Activated CD4-positive, alpha-beta memory T cell treated with anti-CD3 and anti-CD28 coated beads, Interleukin-2, amount 10 ng/mL, durations not matched to agents 7 days and 5 days (primary cell): ENCODE measurements at places on chromosomes 12 and 14.

- DNase-seq: no peak
Measured at GRCh38 chr14:89748004-89748403, 206.5 kb downstream of the EFCAB11 start.

DNA sequence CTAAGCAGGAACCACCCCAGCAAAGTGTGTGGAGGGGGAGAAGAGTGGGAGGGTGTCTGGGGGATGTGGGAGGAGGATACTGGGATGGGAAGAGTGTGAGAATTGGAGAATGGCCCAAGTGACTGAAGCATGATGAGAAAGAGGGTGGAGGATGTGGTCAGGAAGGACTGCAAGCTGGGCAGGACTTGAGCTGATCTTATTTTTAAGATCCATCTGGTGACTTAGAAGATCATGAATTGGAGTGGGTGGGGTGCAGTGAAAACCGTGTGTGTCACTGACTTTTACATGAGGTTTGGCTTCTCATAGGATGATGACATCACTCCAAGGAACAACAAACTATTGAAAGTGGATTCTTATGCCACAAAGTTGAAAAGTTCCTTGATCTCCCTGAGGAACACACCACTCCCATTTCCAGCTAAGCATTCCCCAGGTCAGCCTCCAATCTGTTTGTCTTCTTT lies 287.5 kb downstream of the GALC start:
- no peak for DNase-seq

DNA sequence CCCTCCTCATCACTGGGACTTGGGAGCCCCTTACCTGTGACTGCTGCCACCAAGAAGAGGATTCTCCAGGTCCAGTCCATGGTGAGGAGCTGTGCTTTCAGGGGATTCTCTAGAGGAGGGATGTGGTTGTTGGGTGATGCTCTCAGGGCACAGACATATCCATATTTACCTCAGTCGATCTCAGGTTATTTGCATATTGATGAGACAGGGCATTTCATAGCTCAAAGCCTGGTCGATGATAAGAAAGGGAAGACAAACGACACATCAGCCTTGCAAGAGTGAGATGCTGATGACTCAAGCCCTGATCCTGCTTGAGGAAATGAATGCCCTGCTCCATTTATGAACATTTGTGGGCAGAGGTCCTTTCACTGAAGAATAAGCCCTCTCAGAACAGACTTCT lies 981.0 kb downstream of the TMEM121 start:
- DNase-seq: no peak

DNA sequence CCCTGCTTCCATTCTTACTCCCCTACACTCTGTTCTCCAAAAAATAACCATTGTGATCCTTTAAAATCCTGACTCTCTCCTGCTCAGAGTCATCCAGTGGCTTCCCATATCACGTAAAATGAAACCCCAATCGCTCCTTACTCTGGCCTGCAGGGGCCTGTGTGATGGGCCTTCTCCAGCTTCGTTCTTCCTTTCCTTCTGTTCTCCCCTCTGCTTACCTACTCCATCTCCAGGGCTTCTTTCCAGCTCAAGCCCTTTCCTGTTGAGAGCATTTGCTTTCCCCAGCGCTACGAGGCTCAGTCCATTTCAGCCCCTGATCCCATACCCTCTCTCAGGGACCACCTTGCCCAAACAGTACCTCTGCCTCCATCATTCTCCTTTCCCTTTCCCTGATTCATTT lies 144.4 kb upstream of the ARHGAP5 start:
- no peak for DNase-seq

DNA sequence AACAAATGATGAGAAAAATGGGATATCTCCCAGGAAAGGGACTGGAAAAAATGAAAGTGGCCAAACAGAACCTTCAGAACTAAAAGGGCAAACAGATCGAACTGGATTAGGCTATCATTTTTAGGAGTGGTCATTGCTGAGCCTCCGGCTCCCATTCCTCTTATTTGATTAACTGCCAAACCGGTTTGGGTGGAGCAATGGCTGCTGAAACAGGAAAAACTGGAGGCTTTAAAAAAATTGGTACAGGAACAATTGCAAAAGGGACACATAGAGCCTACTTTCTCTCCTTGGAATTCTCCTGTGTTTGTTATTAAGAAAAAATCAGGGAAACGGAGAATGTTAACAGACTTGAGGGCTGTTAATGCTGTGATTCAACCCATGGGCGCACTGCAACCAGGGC lies 49.7 kb downstream of the TNFAIP2 start:
- no peak for DNase-seq

DNA sequence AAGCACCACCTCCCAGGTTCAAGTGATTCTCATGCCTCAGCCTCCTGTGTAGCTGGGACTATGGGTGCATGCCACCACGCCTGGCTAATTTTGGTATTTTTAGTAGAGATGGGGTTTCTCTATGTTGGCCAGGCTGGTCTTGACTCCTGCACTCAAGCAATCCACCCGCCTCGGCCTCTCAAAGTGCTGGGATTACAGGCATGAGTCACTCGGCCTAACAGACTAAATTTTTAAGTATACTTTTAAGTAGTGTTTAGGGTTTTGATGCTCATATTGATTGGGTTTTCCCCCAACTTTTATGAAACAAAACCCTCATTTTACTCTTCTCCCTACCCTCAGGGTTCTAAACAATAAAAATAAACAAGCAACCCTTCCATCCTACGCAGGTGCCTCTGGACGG lies 5.5 kb downstream of the MYO1A start:
- DNase-seq: no peak

DNA sequence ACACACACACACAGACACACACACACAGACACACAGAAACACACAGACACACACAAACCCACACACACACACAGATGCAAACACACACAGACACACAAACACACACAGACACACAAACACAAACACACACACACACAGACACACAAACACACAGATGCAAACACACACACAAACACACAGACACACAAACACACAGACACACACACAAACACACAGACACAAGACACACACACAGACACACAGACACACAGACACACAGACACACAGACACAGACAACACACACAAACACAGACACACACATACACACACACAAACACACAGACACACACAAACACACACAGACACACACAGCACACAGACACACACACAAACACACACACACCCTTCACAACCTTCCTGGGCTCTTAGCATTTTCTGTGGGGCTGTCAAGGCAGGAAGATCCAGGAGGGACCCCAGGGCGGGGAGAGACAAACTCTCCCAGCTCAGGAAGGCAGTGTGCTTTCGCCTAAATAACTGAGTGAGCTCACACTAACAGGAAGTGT lies 24.2 kb upstream of the INF2 start:
- DNase-seq: no peak

GRCh38 chr12:12210983-12211382 lies 55.9 kb downstream of the LRP6 start:
- no peak for DNase-seq

- DNase-seq: no peak
Measured at GRCh38 chr14:74904635-74905503, 18.2 kb downstream of the RPS6KL1 start.

GRCh38 chr12:132163041-132163910 lies 19.0 kb downstream of the NOC4L start:
- DNase-seq: no peak

- no peak for DNase-seq
Measured at GRCh38 chr12:119679081-119679480, 11.1 kb downstream of the PRKAB1 start.

DNA sequence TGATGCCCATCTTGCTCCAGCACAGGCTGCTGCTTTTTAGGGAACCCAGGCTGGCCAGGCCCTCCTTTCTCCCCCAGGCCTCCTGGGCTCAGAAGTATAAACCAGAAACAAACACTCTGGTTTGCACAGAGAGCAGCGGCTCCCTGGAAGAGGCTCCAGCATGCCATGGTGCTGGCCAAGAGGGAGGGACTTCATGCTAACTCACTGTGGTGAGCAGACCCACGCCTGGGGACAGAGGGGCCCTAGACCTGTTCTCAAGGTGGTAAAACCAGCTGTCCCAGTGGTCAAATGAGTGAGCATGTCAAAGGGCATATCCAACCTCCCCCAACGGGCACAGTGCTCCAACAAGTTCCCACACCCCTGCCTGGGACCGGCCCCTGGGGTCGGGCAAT lies 15.5 kb downstream of the BCL11B start:
- peak; percentile 18 for DNase-seq

- DNase-seq: no peak
Measured at GRCh38 chr14:42192738-42193653, 586.3 kb downstream of the LRFN5 start.

GRCh38 chr14:31069343-31069742 lies 43.2 kb upstream of the STRN3 start:
- DNase-seq: no peak

- DNase-seq: no peak
Measured at GRCh38 chr14:82528016-82528415, 994.4 kb upstream of the SEL1L start.

GRCh38 chr14:100523131-100523842 lies 63.9 kb downstream of the BEGAIN start:
- no peak for DNase-seq

DNA sequence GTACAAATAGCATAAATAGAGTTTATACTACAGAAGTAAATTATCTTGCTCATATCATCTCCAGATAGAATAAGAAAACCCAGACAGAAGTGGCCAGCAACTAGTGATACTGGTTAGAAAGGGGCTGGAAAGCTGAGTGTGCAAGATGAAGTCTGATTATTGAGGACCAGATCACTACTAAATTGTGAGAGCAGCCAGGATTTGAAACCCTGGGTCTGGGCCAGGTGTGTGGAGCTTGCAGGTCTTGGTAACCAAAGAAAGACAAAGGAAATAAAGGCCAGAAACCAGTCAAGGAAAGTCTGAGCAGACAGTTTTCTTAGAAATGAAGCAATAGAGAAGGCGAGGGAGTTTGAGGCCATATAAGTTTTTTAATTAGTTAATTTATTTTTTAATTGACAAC lies 611.8 kb downstream of the ETNK1 start:
- no peak for DNase-seq

DNA sequence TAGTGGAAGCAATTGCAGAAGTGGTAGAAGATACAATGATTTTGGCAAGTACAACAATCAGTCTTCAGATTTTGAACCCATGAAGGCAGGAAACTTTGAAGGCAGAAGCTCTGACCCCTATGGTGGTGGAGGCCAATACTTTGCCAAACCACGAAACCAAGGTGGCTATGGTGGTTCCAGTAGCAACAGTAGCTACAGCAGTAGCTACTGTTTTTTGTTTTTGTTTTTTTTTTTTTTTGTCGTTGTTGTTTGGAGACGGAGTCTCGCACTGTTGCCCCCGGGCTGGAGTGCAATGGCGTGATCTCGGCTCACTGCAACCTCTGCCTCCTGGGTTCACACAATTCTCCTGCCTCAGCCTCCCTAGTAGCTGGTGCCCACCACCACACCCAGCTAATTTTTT lies 47.4 kb downstream of the IFNG-AS1 start:
- peak; percentile 55 for DNase-seq

DNA sequence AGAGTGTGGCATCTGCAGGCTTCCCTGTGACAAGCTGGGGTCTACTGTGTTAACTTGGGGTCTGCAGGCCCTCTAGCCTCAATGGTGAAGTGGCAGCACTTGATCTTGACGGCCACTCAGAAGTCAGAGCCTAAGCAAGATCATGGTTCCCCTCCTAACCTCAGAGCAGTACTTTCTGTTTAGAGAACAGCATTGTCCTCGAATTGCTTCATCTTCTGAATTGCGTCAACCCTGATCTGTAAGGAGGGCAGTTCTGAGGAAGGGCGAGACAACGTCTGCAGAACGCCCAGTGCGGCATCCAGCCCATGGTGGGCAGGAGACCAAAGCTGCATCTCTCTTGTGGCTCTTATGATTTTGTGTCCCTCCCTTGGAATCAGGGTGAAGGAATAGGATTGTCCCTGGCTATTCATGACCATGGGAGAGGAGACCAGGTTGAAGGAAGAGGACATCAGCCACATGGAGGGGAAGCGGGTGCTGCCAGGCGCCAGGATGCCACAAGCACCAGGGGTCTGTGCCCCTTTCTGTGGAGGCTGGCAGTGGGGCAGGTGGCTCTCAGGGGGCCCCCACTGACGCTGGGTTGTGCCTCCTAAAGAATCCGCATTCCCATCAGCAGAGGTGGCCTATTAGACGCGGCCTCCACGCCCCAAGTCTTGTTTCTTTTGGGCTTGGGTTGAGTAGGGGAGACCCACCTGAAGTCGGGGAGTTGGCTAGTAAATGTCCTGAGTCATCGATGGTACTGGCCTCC lies 2.2 kb downstream of the SERPINA9 start:
- DNase-seq: no peak

DNA sequence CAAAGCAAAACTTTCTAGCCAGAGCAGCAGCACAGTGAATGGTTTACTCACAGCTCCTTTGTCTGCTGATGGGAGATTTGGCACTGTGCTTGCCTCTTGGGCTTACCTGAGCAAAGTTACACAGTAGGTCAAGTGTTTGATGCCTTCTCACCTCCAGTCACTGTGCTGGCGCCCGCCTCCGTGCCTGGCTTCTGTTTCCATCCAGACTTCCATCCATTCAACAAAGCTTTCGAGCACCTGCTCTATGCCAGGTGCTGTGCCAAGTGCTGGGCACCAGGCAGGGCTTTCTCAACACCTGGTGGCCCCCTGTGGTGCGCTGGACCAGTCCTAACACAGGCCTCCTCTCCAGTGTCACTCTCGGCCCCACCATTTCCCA lies 199.2 kb upstream of the EEA1 start:
- no peak for DNase-seq

- no peak for DNase-seq
Measured at GRCh38 chr12:92439420-92439805, 263.4 kb upstream of the PLEKHG7 start.

DNA sequence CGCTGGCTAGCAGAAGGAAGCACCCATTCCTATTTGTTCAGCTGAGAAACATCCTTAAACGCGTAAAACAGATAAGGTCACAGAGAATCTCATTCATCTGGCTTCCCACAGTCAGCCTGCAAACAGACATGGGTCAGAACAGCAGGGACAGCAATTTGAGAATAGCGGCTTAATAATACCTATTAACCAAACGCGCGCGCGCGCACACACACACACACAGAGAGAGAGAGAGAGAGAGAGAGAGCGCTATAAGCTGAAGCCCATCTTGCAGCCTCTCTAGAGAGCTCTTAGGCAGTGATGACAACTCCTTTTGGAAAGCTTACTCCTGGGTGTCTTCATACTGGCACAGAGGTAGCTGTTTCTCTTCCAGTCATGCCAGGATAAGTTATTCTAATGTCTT lies 26.4 kb downstream of the TMEM132D start:
- no peak for DNase-seq

GRCh38 chr12:42326541-42327226 lies 717 bp downstream of the PPHLN1 start:
- peak; percentile 20 for DNase-seq

DNA sequence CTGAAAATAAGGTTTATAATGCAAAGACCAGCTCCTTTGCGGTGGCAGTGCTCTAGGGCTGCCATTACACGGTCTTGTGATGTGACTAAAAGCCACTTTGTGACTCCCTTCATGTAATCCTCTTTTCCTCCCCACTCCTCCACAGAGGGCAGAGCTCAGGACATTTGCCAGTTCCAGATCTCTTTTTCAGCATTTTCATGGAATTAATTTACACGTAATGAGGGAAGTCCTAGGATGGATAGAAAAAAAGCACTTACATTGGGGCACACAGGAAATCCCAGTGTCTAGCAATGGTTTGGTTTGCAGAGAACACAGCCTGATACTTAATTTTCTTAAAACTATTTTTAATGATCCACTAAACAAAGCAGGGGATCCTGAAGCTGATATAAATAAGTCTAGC lies 17.5 kb upstream of the ATF1 start:
- no peak for DNase-seq
